Liver (tissue), 10 donors: ENCODE measurements at places on chromosomes 13 and 19.

DNA sequence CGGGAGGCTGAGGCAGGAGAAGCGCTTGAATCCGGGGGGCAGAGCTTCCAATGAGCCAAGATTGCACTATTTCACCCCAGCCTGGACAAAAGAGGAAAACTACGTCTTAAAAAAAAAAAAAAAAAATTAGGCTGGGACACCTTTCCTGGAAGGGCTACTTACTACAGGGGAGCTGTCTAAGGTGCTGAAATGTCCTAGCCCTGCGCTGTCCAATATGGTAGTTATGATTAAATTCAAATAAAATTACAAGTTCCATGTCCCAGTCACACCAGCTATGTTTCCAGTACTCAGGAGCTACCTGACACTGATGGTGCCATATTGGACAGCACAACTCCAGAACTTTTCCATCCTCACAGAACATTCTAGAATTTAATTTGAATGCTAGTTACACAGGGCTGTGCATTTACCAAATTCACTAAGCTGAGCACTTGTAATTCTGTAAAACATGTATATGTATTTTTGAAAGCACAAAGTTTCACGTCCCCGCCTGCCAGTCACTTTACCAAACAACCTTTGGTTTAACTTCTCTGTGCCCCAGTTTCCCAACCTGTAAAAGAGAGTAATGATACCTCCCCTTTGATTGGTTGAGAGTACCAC lies 9.2 kb upstream of the ZSCAN22 start:
- no peak for DNase-seq

DNA sequence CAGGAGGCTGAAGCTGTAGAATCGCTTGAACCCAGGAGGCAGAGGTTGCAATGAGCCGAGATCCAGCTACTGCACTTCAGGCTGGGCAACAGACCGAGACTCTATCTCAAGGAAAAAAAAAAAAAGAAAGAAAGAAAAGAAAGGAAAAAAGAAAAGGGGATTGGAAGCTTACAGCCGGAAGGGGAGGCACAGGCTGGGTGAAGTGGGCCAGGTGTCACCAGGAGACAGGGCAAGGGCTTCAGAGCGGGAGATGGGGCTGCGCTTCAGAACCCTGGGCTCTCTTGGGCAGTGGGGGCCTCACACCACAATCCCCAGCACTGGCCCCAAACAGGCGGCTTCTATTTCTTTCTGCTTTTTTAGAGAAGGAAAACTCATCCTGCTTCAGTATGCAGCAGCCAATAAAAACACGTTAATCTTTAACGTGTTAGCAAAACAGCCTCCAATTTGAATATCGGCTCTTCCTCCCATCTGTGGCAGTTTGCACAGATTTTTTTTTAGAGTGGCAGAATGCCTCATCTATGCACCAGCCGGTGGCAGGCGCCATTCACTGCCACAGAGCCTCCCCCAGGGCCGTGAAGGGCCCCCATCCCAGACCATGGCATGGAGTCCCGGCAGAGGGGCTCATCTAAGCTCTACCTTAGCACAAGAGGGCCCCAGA lies 46.6 kb upstream of the C19orf12 start:
- no peak for DNase-seq

GRCh38 chr19:49848938-49849337 lies 2.0 kb upstream of the PTOV1 start:
- no peak for DNase-seq

DNA sequence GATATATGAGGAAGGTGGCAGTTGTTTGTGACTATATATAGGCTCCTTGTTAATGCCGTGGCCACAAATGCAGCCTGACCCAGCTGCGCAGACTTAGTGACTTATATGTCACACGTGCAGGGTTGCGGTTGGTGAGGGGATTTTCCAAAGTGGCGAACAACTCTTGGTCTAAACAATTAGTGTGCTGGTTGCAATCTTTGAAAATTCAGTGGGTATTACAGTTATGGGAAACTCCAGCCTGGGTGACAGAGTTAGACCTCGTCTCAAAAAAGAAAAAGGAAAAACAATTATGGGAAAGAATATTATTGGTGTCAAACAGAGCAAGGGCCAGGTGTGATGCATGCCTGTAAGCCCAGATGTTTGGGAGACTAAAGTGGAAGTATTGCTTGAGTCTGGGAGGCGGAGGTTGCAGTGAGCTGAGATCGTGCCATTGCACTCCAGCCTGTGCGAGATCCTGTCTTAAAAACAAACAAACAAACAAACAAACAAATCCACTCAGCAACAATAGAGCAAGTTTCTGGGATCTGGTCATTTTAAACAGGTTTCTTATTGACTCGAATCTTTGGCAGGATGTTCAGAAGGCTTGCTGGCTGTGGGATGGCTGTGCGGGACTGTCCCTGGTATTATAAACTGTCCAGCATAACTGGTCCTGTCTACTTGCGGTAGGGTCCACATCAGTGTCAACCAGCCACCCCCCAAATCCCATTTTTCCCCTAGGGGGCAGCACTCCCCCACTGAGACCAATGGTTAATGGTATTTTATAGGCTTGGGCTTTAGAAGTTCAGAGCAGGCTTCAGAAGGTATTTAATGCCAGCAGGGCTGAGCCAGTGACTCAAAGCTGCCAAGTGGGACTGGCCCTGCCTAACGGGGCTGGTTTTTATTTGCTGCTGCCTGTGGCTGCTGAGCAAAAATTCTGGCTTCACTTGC lies 15.4 kb downstream of the RELB start:
- peak; percentile 82 for DNase-seq

GRCh38 chr19:18292810-18293641 lies 11.6 kb upstream of the JUND start:
- DNase-seq = no peak

- no peak for DNase-seq
These were observed 37.3 kb downstream of the IL12RB1 start for GRCh38 chr19:18049385-18049784.
